ENCODE measurements at places on chromosomes 1 and 21.

DNA sequence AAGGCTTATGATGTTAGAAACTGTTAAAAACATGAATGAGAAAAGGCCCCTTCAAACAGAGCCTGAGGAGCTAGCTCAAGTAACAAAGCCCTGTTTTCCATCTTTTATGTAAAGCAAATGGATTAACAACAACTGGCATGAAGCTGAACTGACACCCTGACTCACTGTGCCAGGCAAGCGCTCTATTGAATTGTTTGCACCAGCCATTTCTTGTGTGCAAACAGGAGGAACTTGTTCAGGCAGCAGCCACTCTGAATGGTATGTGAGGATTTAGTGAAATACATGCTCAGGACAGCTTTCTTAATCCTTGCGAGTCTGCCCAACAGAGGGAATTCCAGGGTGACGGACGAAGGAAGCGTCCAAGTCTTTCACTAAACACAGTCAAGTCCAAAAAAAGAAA, 291.1 kb upstream of the ADGRL2 start:
- DNase-seq: no peak

- DNase-seq: no peak
Measured at GRCh38 chr21:37044643-37045042, 28.2 kb downstream of the PIGP start.

DNA sequence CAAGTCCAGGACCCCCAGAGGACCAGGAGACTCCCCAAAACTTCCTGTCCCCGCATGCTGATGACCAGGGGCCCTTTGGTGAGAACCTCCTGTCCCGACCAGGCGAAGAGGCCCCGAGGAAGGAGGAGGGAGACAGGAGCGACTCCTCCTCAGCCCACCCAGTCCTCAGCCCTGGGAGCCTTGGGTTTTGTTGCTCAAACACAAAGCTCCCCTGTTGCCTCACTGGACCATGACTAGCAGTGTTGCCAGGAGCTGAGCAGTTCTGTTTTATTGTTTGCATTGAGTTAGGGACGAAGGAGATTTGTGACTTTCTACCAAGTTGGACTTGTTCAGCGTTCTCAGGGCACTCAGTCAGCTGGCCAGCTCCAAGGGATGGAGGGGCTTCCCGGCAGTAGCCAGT, 10.0 kb downstream of the UMODL1 start:
- DNase-seq: peak; percentile 66

GRCh38 chr1:97841338-97841737, 79.5 kb downstream of the DPYD start:
- no peak for DNase-seq

- DNase-seq: no peak
Measured at GRCh38 chr1:8562881-8563865, 245.3 kb downstream of the SLC45A1 start.

DNA sequence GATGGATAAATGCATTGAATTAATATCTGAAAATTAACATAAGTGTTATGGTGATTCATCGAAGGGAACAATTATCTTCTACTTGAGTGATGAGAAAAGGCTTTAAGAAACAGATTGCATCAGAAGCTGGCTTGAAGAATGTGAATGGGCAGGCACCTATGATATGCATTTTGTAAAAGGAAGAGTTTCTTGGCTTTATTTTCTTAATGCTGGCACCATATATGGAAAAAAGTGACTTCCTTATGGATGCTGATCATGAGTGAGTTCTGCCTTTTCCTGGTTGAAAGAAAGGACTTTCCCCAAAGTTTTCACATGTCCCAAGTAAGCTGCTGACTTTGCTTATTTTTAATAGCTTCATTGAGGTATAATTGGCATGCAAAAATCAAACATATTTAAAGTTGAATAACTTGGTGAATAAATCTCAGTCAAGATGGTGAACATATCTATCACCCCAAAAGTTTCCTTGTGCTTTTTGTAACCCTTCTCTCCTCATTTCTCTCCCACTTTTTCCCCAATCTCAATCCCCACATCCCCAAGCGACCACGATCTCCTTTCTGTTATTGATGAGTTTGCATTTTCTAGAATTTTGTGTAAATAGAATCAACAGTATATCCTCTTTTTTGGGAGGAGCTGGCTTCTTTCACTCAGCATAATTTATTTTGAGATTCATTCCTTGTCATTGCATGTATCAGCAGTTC, 74.2 kb downstream of the SPATA46 start:
- DNase-seq: no peak

DNA sequence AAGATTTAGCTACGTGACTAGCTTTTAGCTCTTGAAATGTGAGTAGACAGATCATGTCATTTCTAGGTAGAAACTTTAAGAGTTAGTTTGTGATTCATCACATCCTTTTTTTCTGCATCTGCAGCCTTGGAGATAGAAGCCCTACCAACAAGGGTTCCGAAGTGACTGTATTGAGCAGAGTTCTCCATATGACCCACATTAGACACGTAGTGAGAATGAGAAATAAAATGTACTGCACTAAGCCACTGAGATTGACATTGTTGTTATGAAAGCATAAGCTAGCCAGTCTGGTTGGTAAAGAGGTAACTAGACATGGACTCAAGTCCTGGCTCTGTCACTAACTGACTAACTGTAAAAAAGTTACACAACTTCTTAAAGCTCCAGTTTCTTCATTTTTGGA, 296.1 kb downstream of the PDE4B start:
- DNase-seq: no peak

DNA sequence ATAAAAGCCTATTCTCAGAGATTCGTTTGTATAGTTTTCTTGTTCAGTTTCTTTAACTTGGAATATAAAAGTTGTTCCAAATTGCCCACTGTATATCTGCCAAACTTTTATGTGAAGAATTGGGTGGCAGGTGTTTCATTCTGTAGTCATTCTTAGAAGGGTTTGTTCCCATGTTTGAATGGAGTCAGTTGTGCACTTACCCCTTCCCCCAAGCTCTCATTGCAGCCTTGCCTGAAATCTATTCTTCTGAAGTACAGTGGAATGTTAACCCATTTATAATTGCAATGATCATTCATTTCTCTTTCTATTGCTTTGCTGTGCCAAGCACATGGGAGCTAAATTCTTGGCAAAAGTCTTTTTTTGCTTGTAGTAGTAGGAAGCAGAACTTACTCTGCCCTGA, 375.3 kb upstream of the C1orf87 start:
- DNase-seq: no peak

GRCh38 chr1:41023279-41023990, 1.9 kb upstream of the SLFNL1 start:
- no peak for DNase-seq

DNA sequence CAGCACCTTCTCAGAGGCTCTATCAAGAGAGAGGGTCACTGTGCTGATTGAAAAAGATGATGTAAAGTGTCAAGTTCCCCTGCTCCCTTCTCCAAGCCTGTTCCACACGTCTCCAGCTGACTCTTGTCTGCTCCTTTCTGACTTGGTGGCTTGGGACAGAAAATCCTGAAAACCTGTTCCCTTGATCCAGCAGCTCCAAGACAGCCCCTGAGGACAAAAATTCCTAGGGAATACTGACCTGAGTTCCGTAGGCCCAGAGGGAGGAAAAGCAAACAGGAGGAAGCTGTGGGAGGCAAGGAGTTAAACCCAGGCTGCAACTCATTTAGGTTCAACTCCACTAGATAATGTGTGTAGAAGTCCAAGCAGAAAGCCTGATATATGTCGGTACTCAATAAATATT, 42.1 kb upstream of the ATP2B4 start:
- no peak for DNase-seq

DNA sequence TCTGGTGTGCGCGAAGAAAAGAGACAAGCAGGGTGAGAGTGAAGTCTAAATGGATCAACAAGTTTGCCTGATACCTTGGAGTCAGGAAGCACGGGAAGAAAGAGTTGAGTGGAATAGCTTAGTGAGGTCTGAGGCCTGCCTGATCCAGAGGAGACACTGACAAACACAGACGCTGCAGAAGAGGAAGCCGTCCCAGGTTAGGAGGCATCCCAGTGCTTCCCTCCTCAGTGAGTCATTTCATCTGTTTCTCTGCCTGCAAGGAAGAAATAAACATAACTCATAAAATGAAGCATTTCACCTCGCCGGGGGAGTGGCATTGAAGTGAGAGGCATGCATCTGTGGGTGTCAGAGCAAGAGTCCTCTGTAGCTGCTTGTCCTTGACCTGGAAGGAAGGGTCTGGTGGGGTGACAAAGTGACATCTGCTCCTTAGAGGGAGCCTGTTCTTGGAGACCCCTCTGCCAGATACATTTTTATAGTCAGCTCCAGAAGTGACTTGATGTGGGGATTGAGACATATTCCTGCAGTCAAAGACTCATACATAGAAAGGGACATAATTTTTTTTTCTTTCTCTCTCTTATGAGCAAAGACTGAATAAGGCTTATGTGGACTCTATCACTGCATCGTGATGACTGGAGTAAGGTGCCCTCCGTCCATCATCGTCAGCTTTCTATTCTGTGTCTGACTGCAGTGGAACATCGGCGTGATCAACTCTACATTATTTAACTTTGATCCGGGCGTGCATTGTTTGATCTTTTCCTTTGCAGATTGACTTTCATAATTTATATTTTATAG, 256.7 kb downstream of the KIF26B start:
- peak; percentile 11 for DNase-seq

DNA sequence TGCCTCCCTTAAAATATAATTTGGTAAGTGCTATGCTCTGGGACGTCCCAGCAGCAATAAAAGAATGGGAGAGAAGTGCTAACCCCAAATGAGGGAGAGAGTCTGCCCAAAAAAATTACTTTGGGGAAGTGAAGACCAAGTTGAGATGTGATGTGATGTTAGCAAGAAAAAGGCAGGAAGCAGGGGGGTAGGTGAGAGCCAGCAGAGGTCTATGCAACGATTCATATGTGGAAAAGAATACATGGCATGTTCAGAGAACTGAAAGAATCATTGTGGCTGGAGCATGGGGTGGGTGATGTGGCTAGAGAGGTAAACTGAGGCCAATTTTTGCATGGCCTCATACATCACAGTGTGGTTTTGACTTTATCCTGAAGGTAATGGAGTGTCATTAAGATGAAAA, 5.6 kb upstream of the CTPS1 start:
- DNase-seq: no peak

- DNase-seq: no peak
Measured at GRCh38 chr21:44020551-44020950, 8.4 kb downstream of the TRAPPC10 start.

DNA sequence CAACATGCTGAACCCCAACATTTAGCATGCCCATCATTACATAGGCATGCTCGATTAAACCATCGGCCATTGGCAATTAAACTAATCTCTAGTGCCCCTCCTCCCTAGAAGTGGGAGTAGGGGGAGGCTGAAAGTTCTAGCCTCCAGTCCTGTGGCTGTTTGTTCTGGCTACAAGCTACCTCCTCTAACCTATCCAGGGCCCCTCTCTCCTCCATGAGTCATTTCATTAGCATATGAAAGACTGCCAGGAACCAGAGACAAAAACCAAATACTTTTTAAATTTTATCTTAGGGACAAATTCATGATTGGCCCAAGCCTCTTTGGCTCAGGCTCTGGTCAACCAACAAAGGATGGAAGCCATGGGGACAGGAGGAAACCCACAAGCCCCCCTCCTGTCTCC, 231.1 kb downstream of the CACNA1E start:
- DNase-seq: no peak

DNA sequence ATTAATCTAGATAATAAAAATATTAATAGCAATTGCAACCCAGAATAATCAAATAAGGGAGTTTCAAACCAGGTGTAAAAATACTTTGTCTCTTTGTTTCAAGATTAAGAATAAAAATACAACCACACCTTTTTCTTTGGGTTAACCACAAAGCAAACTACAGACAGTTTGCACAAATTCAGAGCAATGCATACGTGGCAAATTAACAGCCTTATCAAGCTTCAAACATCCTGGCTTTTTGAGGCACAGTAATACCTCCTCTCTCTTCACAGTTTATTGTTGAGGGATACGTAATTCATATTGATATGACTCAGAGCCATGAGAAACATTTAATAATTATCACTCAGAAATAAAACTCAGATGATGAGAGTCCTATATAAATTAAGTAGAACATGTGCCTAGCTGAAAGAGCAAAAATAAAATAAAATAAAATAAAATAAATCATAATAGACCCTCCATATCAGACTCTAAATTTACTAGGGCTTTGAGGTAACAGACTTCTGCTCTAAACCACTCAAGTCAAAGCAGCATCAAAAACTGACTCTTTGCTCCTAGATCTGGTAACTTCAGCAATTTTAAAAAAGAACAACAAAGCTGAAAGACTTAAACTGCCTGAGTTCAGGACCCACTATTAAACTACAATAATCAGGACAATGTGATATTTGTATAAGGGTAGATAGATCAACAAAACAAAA, 11.4 kb downstream of the EDEM3 start:
- no peak for DNase-seq

- DNase-seq: no peak
Measured at GRCh38 chr1:56413671-56414199, 165.6 kb downstream of the PLPP3 start.

DNA sequence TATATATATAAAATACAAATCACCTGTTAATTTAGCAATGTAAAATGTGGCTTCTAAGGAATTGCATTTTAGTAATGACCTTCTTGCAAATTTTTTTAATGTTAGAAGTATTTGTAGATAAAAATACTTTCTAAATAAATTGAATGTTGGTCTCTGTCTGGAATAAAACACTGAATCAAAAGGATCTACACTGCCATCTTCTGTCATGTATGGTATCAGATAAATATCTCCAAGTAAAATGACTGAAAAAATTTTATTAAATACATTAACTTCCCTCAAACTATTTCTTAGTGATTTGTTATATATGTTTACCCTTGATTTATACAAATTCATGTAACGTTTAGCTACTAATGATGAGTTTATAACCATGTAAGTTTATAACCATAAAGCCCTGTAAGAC, 2029.3 kb downstream of the MRPL39 start:
- DNase-seq: no peak

Measured in brain microvascular endothelial cell (primary cell).